ENCODE measurements at places on chromosomes 2 and 18.

- no peak for DNase-seq
Measured at GRCh38 chr2:75493230-75493629, 67.5 kb downstream of the EVA1A start.

GRCh38 chr18:12246849-12247808, 7.0 kb upstream of the CIDEA start:
- no peak for DNase-seq

DNA sequence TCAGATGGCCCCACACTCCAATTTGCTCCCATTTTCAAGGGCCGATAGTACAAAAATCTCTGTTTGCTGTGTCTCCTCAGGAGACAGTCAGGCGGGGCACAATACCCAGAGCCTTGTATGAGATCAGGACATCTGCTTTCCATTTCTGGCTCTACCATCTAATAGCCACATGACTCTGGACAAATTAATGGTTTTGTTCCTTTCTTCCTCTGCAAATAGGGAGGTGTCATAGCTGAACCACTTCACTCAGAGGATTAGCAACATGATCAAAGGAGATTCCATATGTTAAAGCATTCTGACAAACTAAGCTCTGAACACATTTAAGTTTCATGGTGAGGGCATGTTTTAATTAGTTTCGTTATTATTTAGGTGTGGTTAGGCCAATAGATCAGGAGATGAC, 602.1 kb upstream of the SYT4 start:
- DNase-seq = no peak

GRCh38 chr2:74618410-74619083, 29.6 kb downstream of the M1AP start:
- no peak for DNase-seq

GRCh38 chr2:43192744-43193651, 33.4 kb downstream of the ZFP36L2 start:
- DNase-seq = no peak

DNA sequence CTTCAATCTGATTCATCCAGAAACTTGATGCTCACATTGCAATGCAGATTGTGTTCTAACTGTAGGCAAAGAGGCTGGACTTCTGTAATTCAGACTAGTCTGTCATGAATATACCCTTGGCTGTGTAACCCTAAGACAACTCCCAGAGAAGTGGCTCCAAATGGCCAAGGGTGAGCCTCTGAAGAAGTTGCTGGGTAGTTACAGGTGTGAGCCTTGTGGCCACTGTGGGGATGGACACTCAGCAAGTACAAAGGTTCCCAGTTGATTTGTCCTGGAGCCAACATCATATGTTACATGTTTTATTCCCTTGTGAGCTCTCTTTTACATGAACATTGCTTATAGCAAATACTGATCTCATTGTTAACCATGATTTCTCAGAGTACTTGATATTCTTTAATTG, 94.8 kb upstream of the KCNJ3 start:
- no peak for DNase-seq

DNA sequence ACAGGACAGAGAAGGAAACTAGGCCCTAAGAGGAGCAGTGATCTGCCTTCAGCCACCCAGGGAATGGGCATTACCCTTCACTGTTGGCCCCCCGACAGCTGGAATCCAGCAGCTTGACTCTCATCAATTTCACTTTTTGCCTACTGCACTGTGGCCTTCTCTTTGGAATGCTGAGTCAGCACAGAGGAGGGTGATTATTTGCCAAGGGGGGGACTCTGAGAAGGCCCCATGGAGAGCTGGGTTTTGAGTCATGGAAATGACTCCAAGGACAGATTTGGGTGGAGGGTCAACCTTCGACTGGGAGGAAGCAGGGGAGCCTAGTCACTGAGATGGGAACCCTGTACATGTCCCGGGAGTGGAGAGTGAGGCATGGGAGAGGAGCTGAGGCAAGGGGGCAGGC, 38.1 kb upstream of the NTSR2 start:
- no peak for DNase-seq

- no peak for DNase-seq
Measured at GRCh38 chr18:70455731-70456130, 166.9 kb downstream of the SOCS6 start.

DNA sequence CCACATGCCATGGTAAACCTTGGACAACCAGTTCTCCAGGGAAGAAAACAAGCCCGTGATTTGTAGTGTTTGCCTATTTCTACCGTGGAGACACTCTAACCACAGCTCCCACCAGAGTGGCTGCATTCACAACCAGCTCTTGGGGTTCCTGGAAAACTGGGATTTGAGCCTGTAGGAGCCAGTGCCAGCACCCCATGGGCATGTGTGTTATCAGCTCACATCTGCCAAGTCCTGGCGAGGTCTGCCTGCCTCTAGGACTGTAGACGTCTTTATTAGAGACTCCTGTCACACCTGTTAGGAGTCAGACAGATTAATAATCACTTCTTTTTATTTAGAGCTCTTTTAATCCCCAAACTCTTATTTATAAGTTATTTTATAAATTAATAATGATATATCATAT, 41.0 kb downstream of the INPP5D start:
- no peak for DNase-seq

GRCh38 chr2:185807351-185807750, 68.7 kb downstream of the FSIP2 start:
- no peak for DNase-seq

DNA sequence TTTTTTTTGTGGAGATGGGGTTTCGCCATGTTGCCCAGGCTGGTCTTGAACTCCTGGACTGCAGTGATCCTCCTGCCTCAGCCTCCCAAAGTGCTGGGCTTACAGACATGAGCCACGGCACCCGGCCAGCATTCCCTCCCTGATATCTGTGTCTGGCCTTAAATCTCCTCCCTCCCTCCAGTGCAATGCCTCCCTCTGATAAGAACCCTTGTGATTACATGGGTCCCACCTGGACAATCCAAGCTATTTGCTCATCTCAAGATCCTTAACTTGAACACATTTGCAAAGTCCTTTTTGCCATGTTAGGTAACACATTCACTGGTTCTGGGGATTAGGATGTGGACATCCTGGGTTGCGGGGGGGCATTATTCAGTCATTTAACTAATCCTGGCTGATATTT, 40.5 kb upstream of the CREB1 start:
- DNase-seq = no peak

GRCh38 chr18:75221397-75221796, 10.8 kb downstream of the TSHZ1 start:
- DNase-seq = no peak

DNA sequence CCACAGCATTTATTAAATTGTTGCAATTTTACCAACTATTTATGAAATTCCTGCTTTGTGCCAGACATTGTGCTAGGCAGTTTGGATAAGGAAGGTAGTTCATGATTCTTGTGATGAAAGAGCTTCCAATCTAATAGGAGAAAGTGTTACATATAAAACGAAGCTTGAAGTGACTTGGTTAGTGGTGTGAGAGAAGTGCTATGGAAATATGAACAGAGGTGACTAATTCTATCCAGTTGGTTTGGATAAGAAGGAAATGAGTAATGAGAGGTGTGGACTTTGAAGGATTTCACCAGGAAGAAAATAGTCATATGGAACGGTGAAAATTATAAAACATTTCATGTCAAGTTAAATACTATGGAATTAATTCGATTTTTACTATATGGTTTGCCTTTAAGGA, 48.6 kb downstream of the EML6 start:
- DNase-seq = no peak

DNA sequence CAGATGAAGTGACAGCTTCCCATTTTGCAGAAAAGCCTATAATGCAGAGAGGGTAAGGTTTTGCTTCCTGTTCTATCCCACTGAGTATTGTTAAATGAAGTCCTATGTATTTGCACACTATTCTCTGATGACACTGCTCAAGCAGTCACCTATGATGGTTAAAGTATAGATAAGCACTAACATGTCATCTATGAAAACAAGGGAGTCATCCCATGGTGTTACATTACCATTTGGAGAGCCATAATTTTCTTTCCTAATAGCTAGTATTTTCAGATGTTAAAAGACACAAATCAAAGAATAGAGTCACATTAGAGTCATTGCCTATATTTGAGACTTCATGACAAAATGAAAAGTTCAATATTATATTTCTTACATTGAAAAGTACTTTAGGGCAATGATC, 42.8 kb upstream of the GRB14 start:
- DNase-seq = no peak

Measured in stimulated activated naive B cell treated with anti-CD40 and anti-IgM and Interleukin-4, amounts not matched to agents 10 μg/mL and 1 μg/mL and 100 μg/mL, for 72 hours (primary cell).